ENCODE measurements at places on chromosomes 7 and 10.
A peak's percentile ranks its signal among the peaks of the same experiment; 100 is the strongest.

DNA sequence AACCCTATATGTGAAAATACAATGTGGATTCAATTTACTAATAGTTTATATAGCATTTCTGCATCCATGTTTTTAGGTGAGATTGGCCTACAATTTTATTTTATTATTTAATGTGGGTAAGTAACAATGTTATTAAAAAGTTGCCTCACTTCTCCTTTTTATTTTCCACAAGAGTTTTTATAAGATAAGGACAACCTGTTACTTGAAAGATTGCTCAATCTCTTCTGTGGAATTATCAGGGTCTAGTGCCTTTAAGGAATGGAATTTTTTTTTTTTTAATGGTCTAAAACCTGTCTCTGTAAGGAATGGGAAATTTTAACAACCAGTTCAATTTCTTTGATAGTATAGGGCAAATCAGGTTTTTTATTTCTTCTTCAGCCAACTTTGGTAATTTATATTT lies 53.9 kb upstream of the RAB18 start:
- no peak for DNase-seq

- DNase-seq, result no peak
Observed at GRCh38 chr10:66788178-66788987, 137.5 kb upstream of the LRRTM3 start.

- DNase-seq, result no peak
Observed at GRCh38 chr7:40899151-40899550, 764.3 kb downstream of the SUGCT start.

- DNase-seq, result no peak
Observed at GRCh38 chr7:106693677-106694353, 32.9 kb upstream of the CCDC71L start.

GRCh38 chr7:115060095-115060870 lies 138.4 kb downstream of the MDFIC start:
- no peak for DNase-seq

GRCh38 chr10:5746197-5746596 lies 61.6 kb downstream of the TASOR2 start:
- DNase-seq, result no peak

- DNase-seq, result no peak
Observed at GRCh38 chr10:13771992-13772391, 185.2 kb downstream of the PRPF18 start.

DNA sequence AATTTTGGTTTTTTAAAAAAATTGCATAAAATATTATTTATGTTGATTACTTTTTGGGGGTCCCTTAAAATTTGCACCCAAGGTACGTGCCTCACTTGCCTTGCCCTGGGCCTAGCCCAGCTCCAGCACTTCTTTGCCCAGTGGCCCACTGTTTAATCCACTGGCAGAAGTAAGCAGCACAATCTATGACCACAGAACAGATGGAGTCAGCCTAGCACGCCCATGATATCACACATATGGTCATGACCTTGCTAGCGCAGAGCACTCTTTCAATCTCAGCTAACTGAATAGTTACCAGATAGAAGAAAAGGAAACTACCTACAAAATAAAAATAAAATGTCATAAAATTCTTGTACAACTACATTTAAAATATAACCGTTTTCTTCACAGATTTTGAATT lies 5.6 kb downstream of the OGA start:
- no peak for DNase-seq

GRCh38 chr10:133281628-133282372 lies 5.1 kb upstream of the ADAM8 start:
- DNase-seq, result no peak

DNA sequence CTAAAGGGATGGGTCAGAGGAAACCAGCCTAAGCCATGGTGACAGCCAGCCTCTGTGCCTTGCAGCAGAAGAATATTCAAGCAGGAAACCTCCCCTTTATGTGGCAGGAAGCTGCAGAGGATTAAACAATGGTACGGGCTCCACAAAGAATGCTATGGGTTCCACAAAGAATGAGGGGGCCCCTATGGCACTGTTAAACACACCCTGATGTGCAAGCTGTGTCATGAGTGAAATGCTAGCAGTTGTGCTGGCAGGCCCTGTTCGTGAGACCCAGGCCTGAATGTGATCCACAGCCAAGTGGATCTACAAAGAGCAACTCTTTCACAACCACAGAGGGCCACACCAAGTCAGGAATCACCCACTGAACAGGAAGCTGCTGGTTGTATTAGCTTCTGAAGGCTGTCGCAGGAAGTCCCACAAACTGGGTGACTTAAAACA lies 68.9 kb downstream of the MYOF start:
- DNase-seq, result no peak

GRCh38 chr7:102061981-102062390 lies 224.7 kb upstream of the SH2B2 start:
- DNase-seq, result no peak

DNA sequence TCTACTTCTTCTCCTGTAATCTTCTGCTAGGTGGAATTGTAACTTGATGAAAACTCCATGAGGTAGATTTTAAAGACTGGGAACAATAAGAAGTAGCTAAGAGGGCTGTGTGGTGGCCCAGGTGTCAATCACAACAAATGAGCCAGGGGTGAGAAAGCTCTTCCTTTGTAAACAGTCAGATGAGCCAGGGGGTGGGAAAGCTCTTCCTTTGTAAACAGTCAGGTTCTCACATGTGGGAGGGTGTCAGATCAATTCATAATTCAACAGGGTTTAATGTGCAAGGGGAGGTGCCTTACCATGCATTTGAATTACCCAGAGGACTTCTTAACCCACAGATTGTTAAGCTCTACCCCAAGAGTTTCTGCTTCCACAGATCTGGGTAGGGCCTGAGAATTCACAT lies 312.4 kb upstream of the AUTS2 start:
- no peak for DNase-seq

- peak; percentile 86 for DNase-seq
Observed at GRCh38 chr10:24790599-24790998, 66.9 kb upstream of the ARHGAP21 start.

- no peak for DNase-seq
Observed at GRCh38 chr10:117480097-117480496, 62.4 kb upstream of the EMX2 start.

DNA sequence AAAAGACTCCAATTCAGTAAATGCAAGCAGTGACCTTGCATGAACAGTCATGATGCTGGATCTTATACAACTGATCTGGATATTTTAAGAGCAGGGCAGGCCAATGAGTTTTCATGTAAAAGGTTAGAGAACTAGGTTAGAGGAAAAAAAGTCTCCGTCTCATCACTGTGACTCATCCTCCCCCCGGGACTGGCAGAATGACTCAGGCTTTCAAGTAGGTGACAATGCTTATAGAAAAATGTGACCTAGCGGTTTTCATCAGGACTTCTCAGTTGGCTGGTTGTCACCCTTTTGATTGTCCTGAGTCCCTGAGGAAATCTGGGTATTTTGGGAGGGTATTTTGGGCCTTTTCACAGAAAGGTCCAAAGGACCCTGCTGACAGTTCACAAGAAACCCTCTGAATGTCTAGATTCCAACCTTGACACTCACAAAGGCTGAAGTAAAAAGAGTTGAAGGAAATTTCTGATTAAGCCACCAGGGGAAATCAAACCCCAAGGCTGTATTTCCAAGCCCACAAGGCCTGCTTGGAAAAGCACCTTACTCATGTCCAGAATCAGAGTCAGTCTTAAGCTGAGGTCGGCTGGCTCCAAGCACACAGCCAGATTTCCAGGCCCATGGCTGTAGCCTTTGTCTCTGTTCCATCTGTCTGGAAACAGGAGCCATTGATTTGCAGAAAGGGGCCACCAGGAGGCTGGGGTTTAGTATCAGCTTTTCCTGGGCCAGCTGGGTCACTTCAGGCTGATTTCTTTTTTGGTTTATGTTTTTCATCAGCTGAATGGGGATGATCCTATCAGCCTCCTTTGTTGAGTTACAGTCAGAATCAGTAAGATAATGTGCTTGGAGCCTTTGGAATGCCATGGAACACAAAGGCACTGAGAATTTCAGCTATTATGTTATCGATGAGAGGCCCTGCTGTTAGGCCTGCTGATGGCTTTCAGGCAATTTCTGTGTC lies 226.4 kb upstream of the HABP2 start:
- no peak for DNase-seq

DNA sequence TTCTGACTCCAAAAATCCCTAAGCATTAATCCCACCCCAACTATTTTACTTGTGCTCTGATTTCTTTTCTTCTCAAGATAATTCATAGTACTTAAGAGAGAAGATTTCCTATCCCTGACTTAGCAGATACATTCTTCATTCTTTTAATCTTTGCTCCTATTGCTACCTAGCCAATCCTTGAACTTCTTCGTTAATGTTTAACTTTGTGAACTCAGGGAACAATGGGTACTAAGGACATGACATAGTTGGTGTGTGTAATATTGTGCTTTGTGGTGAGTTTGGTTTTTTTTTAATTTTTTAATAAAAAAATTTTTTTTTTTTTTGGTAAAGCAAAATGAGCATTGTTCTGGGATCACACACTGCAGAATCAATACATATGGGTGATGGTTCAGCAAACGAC lies 166.2 kb downstream of the CHCHD3 start:
- no peak for DNase-seq

- no peak for DNase-seq
Observed at GRCh38 chr7:6376820-6377219, 70.9 kb downstream of the DAGLB start.

DNA sequence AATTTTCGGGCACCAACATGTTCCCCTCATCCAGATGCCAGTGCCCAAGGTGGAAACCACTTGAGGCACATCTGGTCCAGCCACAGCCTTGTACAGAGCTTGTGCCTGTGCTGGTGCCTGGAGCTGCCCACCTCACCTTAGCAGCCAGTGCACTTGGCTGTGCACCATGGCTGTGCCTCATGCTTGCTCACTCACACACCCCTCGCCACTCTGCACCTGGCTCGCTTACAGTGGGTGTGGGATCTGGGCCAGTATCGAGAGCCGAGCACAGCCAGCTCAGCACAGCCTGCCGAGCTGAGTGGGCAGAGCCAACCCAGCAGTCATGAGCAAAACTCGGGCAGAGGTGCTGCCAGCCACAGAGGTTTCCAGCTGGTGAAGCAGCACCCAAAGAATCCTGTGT lies 139.9 kb upstream of the NUPR2 start:
- peak; percentile 37 for DNase-seq

DNA sequence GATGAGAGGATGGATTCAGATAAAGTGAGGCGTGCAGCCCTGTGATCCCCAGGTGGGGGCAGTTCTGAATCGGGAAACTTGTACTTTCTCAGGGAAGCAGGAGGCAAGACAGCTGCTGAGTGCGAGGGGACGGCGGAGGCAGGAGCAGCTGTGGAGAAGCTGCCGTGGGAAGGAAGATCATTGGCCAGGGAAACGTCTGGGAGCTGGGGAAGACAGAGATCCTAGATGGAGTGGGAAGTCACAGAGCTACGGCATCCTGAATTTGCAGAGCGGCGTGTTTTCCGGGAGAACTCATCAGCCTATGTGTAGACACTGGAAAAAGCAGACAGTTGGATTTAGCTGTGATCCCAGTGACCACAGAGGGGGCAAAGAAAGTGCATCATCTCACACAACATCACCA lies 9.2 kb downstream of the PRKCQ start:
- no peak for DNase-seq

DNA sequence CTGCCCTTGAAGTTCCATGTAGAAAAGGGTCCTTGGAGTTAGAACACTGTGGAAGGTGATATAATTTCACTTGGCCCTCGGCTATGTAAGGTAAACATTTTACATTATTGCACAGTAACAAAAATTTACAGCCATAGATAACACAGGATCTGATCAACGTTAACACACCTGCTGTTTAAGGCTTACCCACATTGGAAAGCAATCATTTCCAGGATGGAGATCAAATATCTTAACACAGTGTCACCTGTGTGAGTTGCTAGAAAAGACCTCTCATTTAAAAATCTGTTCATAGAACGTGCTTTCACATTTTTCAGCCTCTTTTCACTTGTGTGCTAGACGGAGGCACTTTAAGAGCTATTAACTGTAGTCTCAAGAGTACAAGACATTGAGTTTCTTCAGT lies 1.9 kb downstream of the TMEM229A start:
- no peak for DNase-seq

- DNase-seq, result no peak
Observed at GRCh38 chr7:47973739-47974138, 5.7 kb downstream of the HUS1 start.

- no peak for DNase-seq
Observed at GRCh38 chr7:16438988-16439387, 17.6 kb upstream of the CRPPA start.

- DNase-seq, result no peak
Observed at GRCh38 chr10:44364566-44364965, 20.3 kb downstream of the CXCL12 start.

GRCh38 chr10:30728766-30729165 lies 99.2 kb upstream of the LYZL2 start:
- DNase-seq, result no peak

GRCh38 chr10:103661198-103661950 lies 167.9 kb downstream of the NEURL1 start:
- DNase-seq, result peak; percentile 33

GRCh38 chr10:34494012-34494411 lies 321.1 kb downstream of the PARD3 start:
- no peak for DNase-seq

- no peak for DNase-seq
Observed at GRCh38 chr10:28987555-28988320, 301.1 kb upstream of the LYZL1 start.

DNA sequence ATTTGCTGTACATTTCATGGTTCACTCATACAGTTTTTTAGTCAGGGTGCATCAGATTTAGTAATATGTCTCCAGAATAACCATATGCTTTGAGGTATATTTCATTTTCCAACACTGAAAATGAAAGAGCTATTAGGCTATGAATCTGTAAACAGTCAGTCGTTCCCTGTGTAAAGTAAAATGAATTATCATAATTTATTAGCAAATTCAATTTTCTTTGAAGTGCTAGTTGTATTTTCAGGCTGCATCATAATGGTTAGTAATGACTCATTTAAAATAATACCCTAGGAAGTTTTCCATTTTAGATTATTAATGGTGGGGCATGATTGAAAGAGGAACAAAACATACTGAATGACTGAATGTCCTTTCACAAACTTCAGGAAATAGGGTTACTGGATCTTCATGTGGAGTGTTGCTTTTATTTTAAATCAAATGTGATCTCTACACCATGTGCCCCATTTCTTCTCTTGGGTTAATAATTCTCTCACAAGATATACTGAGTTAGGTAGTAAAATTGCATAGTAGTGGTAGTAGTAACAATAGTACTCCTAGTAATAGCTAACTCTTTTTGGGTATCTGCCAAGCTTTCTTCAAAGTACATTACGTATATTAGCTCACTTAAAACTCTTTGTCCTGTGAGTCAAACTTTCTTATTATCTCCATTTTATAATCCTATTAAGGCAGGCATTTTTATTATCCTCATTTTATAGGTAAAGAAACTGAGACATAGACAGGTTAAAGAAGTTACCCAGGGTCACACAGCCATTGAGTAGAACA lies 476.5 kb downstream of the SUGCT start:
- no peak for DNase-seq

DNA sequence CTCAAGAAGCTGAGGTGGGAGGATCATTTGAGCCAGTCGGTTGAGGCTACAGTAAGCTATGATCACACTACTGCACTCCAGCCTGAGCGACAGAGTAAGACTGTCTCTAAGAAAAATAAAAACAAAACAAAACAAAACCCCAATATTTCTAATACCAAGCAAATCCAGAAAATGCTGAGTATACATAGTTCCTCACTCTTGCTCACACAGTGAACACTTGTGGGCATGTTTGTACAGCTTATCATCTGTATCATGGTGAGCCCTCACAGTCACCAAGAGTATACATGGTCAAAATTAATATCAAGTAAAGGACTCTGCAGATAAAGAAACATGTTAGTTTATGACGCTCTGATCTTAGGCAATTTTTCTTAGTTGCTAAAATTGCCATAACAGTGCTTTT lies 41.5 kb upstream of the C10orf67 start:
- DNase-seq, result no peak

- DNase-seq, result no peak
Observed at GRCh38 chr7:20146451-20146850, 70.7 kb downstream of the MACC1 start.

All from dorsolateral prefrontal cortex (tissue), 122 donors.